ENCODE measurements at places on chromosomes 11 and 22.

DNA sequence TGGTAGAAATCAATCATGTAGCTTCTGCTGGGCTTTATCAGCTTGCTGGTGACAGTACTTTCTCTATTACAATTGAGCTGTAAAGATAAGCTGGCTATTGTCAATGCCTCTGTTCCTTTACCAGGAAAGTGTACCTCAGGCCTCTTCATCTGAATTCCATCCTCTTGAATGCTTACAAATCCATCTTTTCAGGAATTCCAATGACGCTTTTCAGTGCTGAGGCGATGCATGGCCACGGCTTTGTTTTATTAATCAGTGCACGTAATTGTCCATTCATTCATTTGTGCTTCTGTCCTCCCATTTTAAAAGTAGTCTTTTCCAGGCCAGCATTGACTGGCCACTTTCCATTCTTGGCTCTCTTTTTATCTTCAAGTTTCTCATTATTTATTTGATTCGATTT, 202.0 kb downstream of the PGR start:
- DNase-seq, result no peak

GRCh38 chr22:28934026-28934425, 50.7 kb downstream of the ZNRF3 start:
- DNase-seq, result peak; percentile 34

GRCh38 chr11:75869661-75870455, 54.8 kb downstream of the UVRAG start:
- no peak for DNase-seq

GRCh38 chr11:120052196-120052775, 85.6 kb downstream of the TRIM29 start:
- no peak for DNase-seq

GRCh38 chr11:79167510-79168188, 273.2 kb downstream of the TENM4 start:
- DNase-seq, result no peak

DNA sequence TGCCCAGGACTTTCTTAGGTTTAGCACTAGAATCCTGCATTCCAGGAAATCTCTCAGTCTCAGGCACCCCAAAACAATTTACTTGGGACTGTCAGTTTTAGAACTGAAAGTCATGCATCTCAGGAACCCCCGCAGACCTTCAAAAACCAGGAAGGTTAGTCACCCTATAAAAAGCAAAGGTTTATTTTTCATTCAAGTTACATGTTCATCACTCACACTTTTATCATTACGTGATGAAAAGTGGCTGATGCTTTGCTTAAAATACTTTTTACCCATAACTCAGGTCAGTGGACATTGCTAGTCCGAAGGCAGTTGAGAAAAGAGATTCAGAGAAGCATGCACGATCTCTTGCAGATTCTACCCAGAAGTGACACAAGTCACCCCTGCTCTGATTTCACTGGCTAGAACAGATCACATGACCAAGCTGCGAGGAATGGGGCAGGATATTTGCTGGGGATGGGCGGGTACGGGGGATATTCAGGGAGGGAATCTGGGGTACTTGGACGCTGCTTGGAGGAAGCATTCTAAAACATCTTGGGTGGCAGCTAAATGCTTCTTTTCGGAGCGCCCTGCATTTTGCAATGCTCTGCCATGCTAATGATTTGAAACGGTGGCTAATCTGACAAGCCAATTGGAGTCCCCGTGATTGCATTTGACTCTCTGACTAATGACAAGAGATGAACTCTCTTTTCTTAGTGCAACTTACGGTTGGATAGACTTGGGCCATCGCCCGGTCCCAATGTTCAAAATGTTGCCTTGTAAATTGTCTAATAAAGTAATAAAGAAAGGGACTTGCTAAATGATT, 110.2 kb downstream of the MIAT start:
- DNase-seq, result no peak

GRCh38 chr22:50039669-50040443, 18.2 kb downstream of the TTLL8 start:
- no peak for DNase-seq

- DNase-seq, result no peak
These were observed 21.7 kb downstream of the DERL3 start for GRCh38 chr22:23817146-23817545.

GRCh38 chr11:73950869-73951710, at the start of gene DNAJB13:
DNAJB13 (plus strand) TSS chr11:73951026; CDS start chr11:73951070, 44 bp downstream.
- DNase-seq, result no peak

Data from NCI-H187 treated with DMSO at 0.1 percent for 48 hours (cell line).